ENCODE measurements at places on chromosomes 3 and 15. TPM values are rescaled to one million over a fixed set of nuclear protein-coding genes. Genes with fewer than 3 reads are reported as not detected.

- no peak overlapping the region for H3K4me3 ChIP-seq
- no peak for DNase-seq
- H3K27me3 ChIP-seq: no peaks in the 10 kb centered on the region
- H3K4me1 ChIP-seq: no peaks in the 10 kb centered on the region
These were observed 19.3 kb upstream of the SLC4A7 start for GRCh38 chr3:27503526-27503925.

DNA sequence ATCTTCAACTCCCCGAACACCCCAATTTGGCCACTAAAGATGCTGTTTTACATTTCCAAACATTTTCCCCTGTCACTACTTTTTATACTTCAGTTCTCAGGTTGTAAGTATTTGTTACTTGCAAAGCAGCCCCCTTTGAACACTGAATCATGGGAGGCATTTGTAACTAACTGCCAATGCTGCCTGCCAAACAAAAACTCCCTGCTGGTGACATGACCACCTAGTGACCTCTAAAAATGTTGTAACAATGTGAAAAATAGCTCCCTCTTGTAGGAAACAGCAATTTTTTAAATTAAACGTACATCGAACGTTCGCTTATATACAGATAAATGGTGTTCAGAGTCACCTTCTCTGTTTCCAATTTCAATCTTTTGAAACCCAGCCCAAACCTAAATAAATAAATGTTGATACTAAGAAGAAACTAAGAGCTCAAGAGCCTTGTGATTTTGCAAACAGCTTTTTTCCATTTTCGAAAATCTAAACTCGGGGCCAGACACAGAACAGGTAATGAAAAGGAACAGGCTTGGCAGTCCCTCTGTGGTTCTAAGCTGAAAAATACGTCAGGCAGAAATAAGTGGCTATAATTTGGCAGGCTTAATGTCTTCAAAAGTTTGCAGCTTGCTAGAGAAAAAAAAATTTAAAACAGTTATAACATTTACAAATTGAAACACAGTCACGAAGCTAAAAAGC is 268.6 kb upstream of the WNT5A start:
- no peaks in the 10 kb centered on the region for H3K27me3 ChIP-seq
- no peak overlapping the region for H3K27ac ChIP-seq
- no peak for DNase-seq
- no peak overlapping the region for H3K4me3 ChIP-seq
- no peaks in the 10 kb centered on the region for H3K36me3 ChIP-seq

INKA1 gene
- 9.4 TPM for total RNA-seq

TPRG1 gene
- total RNA-seq: 7.7 TPM

CHL1 gene
- total RNA-seq: 64.8 TPM

All from uterus (tissue), 4 donors.